Activated CD8-positive, alpha-beta memory T cell treated with anti-CD3 and anti-CD28 coated beads, Interleukin-2, amount 50 U/mL, for 4 hours (primary cell): ENCODE measurements at places on chromosomes 6 and 20.

DNA sequence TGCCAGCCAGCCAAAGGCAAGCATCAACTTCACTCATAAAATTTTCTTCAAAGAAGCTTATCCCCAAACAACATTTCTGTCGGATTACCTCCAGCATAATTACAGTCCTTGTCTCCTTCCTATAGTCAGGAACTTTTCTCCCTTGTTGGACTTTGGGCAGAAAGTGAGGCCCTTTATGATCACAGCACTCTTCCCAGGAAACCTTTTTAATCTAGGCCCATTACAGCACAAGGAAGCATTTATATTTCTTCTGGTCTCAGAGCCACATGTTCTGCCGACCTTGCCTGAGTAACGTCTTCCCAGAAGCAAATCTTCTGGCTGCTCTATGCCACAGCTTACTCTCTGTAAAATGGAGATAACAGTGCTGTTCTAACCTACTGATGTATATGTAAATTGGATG is 437.2 kb upstream of the SLC35B3 start:
- no peak for DNase-seq

DNA sequence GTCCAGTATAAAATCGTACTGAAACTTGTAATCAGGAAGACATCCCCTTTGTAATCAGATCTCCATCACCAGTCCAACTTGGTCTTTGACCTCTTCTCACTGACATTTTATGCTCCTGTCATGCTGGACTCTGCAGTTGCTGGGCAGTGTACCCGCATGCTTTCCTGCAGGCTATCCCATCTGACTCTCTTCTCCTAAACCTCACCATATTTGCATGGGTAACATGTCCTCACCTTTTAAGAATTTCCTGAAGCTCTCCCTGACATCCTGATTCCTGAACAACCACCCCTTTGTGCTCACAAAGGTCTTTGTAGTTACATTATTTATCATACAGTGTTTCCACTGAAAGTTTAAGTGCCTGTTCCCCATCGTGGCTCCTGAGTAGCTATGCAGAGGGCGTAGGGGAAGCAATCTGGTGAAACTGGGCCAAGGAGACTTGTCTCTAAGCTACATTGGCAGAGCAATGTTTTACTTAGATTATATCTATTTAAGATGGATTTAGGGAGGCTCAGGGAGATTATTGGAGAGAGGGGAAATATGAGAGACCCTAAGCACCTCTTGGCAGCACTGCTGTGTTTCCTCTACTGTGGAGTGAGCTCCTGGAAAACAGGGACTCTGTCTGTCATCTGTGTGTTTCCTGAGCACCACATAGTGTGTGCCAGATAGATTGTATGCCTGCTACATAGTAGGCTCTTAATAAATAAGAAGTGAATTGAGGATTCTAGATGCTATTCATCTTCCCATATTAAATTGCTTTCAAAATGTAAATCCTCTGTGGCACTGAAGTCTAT is 124.0 kb downstream of the LAMA2 start:
- no peak for DNase-seq

DNA sequence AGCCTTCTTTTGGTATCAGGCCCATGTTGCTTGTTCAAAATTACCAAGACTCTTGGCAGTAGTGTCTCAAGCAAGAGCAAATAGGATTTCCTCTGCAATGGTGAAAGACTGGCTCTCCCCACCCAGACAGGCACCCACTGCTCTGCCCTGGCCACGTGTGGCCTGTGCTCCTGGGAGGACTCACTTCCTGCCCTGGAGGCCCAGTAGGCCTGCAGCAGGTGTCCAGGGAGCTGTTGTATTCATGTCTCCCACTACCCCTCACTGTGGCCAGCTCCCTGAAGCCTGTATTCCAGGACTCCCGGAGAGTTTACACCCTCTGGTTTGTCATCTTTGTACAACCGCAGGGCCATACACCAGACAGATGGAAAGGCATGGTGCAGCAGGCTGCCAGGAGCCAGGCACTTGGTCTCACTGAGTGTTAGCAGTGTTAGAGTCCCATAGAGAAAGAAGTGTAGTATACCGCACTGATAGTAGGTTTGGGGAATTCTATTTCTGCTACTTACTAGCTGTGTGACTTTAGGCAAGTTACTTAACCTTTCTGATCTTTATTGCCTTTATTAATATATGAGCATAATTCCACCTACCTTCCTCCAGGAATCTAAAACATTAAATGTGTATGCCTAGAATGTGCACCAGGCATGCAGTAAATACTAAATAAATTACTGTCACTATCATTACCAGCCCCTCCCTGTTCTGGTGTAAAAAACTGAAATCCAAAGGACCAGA is 159.7 kb downstream of the TMEM242 start:
- no peak for DNase-seq

DNA sequence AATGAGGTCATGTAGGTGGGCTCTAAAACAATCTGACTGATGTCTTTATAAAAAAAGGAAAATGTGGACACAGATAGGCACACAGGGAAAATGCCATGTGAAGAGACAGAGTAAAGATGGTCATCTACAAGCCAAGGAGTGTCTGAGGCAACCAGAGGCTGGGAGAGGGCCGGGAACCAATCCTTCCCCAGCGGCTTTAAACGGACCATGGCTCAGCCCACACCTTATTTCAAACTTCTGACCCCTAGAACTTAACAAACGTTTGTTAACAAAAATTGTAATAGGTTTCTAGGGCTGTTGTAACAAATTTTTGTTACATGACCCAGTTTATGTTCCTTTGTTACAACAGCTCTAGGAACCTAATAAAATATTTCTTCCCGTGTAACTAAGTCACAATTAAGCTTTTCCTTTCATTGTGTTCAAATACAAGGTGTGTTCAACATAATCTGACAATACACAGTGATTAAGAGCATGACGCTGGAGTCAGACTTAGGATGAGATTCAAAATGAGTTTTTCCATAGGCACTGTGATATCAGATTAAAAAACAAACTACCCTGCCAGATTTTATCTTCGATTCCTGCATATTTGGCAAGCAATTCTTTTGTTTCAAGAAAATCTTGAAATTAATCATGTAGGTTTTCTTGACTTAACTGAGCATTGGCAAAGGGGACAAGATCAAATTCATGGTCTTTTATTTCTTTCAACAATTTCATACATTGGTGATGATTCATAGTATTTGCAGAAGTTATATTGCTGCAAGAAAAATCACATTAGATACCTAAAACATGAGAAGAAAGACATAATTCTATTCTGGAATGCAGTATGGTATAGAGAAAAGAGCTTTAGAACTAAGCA is 169.5 kb upstream of the RIPOR2 start:
- no peak for DNase-seq

- DNase-seq = peak; percentile 77
These were observed 55.0 kb downstream of the TRIM38 start for GRCh38 chr6:26017632-26017966.

DNA sequence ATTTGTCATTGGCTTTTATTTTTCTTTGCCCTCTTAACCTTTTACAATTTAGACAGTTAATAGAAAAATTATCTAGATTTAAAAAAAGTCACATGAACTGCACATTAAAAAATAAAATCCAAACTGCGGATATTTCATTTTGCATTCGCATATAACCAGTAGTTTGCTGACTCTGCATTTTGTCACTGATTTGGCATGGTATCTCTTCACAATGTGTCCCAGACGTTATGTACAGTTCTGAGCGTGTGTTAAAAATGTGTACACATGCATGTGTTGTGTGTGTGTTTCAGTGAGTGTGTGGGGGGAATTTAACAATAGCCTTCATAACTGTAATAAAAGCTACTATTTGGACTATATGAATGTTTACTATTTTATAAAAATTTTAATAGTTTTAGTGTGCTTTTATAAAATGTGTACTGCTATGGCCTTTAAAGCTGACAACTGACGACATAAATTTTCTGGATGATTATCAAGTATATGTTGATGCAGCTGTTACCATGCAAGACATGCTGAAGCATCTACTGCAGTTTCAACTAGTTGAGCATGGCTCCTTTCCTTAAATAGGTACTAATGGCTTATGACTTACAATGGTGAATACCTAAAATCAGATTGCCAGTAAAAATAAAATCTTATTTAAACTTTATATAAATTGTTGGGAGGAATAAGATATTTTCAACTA is 67.7 kb downstream of the HMGCLL1 start:
- no peak for DNase-seq

DNA sequence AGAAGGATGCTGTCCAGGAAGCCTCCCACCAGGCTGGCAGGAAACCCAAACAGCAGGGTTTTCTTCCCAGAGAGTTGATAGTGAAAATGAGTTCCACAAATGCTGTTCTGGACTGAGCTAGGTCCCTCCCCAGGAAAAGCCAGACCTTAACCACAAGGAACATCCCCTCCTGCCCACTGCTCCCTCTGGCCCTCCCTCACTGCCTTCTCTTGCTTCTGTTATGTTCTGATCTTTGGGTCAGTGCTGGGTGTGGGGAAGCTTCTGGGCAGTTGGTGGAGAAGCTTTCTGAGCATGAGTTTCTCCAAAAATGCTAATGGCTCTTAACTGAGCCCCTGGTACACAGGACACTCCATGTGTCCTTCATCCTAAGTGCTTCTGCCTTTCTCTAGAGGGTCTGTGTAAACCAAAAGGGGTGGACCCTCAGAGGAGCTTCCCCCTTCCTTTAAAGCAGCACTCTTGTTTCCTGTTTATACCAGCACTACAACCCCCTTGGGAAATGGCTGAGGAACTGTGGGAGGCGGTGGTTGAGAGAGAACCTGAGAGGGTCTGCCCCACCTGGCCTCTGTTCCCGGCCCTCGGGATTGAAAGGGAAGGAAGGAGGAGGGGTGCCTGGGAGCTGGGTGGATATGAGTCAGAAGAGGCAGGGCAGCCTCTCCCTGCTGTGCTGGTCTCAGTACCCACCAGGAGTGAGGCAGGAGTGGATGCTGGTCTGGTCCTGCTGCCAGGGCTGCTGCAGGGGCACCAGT is 42.0 kb downstream of the CDS2 start:
- DNase-seq = no peak

DNA sequence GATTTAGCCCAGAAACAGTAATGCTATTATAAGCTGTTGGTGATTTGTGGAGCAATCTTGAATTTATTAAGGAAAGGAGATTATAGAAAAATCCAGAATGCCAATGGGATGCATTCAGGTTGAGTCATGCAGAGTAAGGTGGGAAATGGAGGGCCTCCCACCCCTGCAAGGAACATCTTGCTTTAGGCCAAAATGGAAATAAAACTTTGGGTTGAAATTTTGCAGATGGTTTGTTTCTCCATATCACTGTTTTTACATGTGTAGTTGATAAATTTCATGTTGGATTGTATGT is 152.4 kb downstream of the BCAS1 start:
- no peak for DNase-seq

GRCh38 chr6:150001295-150002008 is 23.9 kb downstream of the RAET1L start:
- no peak for DNase-seq
